ENCODE measurements at places on chromosomes 13 and 19.

- no peak for DNase-seq
These were observed 11.2 kb downstream of the KRTDAP start for GRCh38 chr19:35478794-35479677.

DNA sequence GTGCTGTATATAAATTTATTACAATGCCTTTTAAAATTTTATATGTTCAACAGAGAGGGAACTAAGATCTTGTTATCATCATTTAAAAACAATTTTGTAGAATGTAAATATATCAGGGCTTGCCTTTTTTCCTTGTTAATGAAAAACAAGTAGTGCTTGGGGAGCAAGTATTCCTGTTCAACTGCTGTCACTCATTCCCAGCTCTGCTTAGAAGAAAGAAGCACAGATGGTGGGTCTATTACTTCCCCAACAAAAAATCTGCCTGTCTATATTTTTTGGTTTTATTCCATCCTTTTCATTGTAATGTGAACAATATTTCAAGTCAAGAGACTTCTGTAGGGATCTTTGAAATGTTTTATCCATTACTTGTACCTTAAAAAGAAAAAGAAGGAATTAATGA is 503.9 kb downstream of the GPC5 start:
- DNase-seq: no peak

- DNase-seq: no peak
These were observed 15.5 kb upstream of the OLFM4 start for GRCh38 chr13:53013113-53013512.

GRCh38 chr13:36124236-36124822 is 6.9 kb downstream of the DCLK1 start:
- no peak for DNase-seq

DNA sequence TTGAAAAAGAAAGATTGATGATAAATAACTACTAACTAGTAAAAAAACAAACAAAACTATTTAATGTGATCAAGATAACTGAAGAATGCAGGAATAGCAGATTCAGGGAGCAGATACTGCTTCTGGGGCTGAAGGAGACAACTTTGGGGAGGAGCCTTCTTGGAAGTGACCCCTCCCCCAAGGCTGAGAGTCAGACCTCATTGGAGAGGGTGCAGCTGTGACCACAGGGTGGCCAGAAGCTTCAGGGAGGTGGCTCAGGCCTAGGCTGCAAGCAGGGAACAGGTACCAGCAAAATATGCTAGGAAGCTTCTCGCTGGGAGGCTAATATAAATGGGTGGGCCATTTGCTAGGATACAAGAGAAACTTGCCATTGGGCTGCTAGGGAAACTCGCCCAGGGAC is 149.9 kb downstream of the MYO16 start:
- DNase-seq: no peak

GRCh38 chr19:49684251-49684982 is 5.0 kb upstream of the ADM5 start:
- DNase-seq: no peak

DNA sequence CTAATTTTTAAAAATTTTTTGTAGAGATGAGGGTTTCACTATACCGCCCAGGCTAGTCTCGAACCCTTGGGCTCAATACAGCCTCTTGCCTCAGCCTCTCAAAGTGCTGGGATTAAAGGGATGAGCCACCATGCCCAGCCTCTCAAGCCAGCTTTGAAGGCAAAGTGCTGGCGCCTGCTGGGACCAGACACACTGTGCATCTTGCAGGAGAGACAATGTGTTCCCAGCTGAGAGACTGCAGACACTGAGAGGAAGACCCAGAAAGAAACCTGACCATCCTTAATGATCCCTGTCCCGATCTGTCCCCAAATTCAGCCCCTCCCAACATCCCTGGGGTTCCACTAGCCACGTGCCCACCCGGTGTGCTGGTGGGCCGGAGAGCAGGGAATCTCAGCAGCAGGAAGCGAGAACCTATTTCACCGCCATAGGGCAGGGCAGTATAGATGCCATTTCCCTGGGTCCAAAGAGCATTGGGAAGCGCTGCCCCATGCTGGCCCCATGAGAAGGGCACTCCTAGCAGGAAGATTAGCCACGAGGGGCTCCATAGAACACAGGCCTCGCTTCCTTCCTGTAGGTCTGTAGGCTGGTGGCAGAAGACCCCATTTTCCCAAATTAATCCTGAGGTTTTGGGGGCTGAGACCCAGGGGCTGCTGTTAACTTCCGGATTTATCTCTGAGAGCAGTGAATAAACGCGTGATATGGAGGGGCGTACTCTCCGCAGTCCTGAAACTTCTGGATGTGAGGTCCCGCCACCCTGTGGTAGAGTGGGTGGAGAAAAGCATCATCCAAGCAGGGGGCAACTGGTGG is 968 bp downstream of the RAVER1 start:
- no peak for DNase-seq

- DNase-seq: peak; percentile 35
These were observed 2.6 kb upstream of the HAUS5 start for GRCh38 chr19:35609851-35610353.

DNA sequence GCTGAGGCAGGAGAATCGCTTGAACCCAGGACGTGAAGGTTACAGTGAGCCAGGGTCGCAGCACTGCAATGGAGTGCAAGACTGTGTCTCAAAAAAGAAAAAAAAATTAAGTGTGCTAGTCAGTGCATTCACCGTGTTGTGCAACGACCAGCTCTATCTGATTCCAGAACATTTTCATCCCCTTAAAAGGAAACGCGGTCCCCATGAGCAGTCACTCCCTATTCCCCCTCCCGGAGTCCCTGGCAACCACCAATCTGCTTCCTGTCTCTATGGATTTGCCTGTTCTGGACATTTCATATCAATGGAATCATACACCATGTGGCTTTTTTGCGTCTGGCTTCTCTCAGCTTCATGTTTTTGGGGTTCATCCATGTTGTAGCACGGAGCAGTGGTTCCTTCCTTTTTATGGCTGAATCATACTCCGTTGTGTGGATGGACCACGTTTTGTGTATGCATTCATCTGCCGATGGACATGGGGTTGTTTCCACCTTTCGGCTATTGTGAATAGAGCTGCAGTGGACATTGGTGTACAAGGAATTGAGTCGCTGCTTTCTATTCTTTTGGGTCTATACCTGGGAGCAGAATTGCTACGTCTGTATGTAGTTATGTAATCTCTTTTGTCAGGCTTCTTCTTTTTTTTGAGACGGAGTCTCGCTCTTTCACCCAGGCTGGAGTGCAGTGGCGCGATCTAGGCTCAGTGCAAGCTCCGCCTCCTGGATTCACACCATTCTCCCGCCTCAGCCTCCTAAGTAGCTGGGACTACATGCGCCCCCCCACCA is 19.8 kb downstream of the MYO9B start:
- no peak for DNase-seq

GRCh38 chr13:44305917-44306370 is 67.7 kb upstream of the SERP2 start:
- DNase-seq: no peak

- peak; percentile 97 for DNase-seq
These were observed 7.5 kb downstream of the EMP3 start for GRCh38 chr19:48332662-48333466.

GRCh38 chr19:45419396-45419795 is 4.3 kb downstream of the ERCC1 start:
- DNase-seq: no peak

DNA sequence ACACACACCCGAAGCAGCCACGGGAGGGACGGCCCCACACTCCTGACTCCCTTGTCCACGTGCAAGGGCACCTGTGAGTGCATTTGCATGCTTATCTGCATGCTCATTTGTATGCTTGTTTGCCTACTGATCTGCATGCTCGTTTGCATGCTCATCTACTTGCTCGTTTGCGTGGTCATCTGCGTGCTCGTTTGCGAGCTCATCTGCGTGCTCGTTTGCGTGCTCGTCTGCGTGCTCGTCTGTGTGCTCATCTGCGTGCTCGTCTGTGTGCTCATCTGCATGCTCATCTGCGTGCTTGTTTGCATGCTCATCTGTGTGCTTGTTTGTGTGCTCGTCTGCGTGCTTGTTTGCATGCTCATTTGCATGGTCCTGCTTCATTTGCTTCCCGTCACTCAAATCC is 23.8 kb downstream of the SHC2 start:
- no peak for DNase-seq

GRCh38 chr19:16566161-16566560 is 6.1 kb downstream of the SLC35E1 start:
- DNase-seq: peak; percentile 92

DNA sequence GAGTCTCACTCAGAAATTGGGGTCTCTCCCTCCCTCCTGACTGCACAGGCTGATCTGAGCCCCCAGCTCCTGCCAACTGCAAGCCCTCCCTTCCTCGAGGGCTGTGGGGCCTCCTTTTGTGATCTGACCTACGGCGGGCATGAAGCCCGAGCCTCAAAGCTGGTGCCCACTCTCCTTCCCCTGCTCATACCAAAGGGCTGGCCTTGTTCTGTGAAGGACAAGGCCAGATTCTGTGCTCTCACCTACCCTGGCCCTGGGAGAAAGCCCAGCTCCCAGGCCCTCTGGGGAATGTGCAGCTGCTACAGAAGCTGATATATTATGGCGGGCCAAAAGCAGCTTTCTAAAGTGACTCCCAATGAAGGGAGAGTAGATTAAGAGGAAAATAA is 9.0 kb upstream of the ECH1 start:
- DNase-seq: no peak

All from stimulated activated naive CD4-positive, alpha-beta T cell (primary cell).